ENCODE measurements at places on chromosomes 2 and 18.

GRCh38 chr18:63144748-63145147 lies 174.8 kb downstream of the BCL2 start:
- DNase-seq, result peak; percentile 21

- DNase-seq, result no peak
Observed at GRCh38 chr2:234272069-234272850, 221.8 kb downstream of the SPP2 start.

GRCh38 chr2:198662905-198663304 lies 794.8 kb downstream of the SATB2 start:
- no peak for DNase-seq

DNA sequence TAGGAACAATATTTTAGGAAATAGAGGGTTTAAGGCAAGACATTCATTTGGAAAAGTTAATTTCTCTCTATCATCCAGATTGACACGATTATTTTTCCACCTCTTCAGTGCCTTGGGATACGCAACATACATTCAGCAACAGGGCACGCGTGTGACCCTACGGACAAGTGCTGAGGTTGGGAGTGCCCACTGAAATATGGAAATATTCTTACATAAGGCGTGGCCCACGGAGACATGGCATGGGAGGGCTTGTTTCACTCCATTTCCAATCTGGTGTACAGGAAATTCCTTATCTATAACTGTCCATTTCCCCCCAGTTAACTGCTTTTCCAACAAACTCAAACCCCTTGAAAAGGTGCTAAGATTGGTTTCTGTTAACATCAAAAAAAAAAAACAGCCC lies 20.9 kb upstream of the KIDINS220 start:
- no peak for DNase-seq

- DNase-seq, result no peak
Observed at GRCh38 chr2:50773211-50773932, 258.6 kb downstream of the NRXN1 start.

- DNase-seq, result no peak
Observed at GRCh38 chr18:26653943-26654615, 105.7 kb upstream of the KCTD1 start.

DNA sequence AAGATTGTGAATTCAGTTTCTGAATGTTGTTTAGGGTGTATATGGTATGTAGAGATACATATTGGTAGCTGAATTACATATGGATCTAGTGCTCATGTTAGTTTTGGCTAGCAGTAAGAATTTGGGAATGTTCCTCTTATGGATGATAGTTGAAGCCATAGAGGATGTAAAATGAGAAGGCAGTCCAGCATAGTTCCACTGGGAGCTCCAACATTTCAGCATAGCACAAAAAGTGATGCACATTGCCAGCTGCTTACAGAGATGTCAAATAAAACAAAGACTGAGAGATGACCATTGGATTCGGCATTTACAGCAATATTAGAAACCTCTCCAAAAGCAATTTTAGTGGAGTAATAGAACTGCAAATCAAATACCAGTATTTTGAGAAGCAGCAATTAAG lies 77.4 kb downstream of the EML4 start:
- no peak for DNase-seq

Measured in suppressor macrophage (primary cell).